ENCODE measurements at places on chromosomes 4 and X. TPM values are rescaled to one million over a fixed set of nuclear protein-coding genes. Genes with fewer than 3 reads are reported as not detected.

DNA sequence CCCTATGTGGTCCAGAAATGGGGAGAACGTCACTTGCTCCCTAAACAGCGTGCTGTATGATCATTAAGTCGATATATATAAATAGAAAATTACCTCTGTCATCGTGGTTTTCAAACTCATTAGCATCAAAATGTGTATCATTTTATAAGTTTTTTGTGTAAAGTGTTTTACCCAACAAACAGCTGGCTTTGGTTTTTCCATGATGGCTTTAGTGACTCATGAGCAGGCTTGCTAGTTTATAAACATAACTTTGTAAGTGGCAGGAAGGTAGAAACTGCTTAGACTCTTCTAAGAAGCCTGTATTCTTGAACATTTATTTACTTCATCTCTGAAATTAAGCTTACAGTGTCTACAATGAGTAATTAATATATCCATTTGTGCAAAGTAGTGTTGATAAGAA is 108.4 kb upstream of the DIPK2B start:
- H3K4me3 ChIP-seq, result no peak overlapping the region
- H3K27me3 ChIP-seq, result no peaks in the 10 kb centered on the region
- no peak overlapping the region for H3K27ac ChIP-seq
- H3K36me3 ChIP-seq, result no peaks in the 10 kb centered on the region

PGAM4 gene
- not detected for total RNA-seq

GAGE1 gene
- not detected for total RNA-seq

GRCh38 chr4:117560329-117560728 is 474.0 kb upstream of the NDST3 start:
- H3K27ac ChIP-seq, result no peak overlapping the region
- no peak overlapping the region for H3K4me3 ChIP-seq
- no peak for DNase-seq
- no peaks in the 10 kb centered on the region for H3K4me1 ChIP-seq

GRCh38 chrX:133999031-133999705 is 13.8 kb upstream of the GPC3 start:
- no peaks in the 10 kb centered on the region for H3K4me1 ChIP-seq
- H3K4me3 ChIP-seq, result no peak overlapping the region
- no peaks in the 10 kb centered on the region for H3K36me3 ChIP-seq
- H3K27ac ChIP-seq, result no peak overlapping the region
